Activated CD4-positive, alpha-beta T cell treated with anti-CD3 and anti-CD28 coated beads, Interleukin-2, amount 10 ng/mL, durations not matched to agents 7 days and 5 days (primary cell): ENCODE measurements at places on chromosomes 2 and 18.

DNA sequence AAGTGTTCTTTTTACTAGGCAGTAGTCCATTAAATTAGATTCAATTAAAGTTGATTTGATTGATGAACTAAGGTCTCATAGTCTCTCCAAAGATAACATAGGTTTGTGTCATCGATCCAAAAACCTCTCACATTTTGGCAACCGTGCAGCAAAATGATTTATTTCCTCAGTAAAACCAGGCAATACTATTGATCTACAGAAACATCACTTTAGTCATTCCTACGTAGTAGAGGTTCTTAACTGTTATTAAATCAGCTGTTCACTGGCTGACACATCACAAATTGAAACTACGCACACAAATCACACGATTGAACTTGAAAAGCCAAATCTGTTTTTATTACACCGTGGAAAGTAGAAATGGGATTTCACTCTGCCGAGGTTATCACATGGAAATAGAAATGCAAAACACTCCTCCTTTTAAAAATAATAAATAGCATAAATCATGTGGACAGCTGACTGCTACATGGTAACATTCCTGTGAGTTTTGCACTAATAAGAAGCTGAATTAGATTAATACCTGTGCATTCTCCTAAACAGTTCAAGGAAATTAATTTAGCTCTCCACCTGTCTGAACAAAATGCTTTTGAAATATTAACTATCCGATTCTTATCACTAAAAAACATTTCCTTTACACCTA is 262.5 kb downstream of the CDH20 start:
- DNase-seq: no peak

GRCh38 chr2:181157326-181157725 is 176.9 kb downstream of the UBE2E3 start:
- no peak for DNase-seq

DNA sequence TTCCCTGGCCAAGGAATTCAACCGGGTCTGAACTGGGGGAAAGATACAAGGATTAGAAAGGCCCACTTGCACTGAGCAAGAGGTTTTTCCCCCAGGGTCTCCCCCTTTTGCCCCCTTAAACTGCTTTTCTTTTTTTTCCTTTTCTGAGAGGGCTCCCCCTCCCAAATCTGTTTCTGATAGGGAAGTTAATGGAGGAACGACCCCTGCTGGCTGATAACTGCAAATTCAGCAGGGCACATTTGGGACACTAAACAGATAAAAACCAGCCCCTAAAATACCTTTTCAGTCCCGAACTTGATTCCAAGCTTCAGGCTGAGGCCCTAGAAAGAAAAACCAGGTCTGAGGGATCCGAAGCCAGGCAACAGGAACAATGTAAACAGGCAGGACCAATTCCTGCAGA is 1012.4 kb upstream of the CRIM1 start:
- DNase-seq: no peak

DNA sequence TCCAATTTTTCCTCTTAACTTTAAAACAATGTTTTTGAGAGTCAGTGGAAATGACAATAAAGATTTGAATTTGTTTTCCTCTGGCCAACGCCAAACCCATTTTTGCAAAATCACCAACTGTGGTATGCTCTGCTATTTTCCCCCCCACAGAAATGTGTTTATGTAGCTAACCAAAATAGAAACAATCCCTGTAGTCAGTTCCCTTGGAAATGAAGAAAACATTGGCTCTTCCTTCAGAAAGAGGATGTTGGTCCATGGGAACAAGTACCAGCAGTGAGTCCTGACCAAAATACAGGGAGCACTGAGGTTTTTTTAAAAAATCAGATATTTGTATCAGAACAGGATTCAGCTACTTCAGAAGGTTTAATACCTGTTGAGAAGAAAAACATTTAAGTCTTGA is 65.3 kb downstream of the SLC40A1 start:
- DNase-seq: no peak

DNA sequence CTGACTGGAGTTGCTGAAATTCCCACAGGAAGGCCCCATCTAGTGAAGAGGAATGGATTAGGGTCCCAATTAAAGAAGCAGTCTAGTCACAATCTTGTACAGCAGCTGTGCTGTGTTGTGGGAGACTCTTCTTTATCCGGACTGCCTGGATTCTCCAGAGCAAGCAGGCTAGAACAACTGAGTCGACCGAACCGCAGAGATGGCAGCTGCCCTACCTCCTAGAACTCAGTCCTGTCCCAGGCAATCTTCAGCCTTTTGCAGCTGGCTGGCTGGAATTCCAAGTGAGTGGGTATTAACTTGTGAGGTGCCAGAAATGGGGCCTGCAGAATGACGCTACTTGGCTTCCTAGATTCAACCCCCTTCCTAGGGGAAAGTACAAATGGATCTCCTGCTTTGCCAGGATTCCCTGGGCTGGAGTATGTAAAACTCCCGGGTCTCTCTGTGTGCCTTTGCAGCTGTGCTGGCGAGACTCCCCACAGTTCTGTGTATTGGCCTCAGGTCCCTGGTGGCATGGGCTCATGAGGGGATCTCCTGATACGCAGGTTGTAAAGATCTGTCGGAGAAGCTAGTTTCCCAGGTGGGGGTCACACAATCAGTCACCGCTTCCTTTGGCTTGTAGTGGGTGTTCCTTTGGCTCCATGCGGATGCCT is 1952.6 kb upstream of the LRRTM1 start:
- DNase-seq: no peak

DNA sequence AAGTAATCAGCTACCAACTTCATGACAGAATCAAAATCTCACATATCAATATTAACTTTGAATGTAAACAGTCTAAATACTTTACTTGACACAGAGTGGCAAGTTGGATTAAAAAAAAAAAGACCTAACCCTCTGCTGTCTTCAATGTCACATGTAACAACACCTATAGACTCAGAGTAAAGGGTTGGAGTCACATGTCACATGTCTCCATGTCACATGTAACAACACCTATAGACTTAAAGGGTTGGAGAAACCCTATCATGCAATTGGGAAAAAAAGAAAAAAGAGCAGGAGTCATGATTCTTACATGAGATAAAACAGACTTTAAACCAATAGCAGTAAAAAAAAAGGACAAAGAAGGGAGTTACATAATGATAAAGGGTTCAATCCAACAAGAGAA is 665.3 kb upstream of the LRRTM1 start:
- no peak for DNase-seq

DNA sequence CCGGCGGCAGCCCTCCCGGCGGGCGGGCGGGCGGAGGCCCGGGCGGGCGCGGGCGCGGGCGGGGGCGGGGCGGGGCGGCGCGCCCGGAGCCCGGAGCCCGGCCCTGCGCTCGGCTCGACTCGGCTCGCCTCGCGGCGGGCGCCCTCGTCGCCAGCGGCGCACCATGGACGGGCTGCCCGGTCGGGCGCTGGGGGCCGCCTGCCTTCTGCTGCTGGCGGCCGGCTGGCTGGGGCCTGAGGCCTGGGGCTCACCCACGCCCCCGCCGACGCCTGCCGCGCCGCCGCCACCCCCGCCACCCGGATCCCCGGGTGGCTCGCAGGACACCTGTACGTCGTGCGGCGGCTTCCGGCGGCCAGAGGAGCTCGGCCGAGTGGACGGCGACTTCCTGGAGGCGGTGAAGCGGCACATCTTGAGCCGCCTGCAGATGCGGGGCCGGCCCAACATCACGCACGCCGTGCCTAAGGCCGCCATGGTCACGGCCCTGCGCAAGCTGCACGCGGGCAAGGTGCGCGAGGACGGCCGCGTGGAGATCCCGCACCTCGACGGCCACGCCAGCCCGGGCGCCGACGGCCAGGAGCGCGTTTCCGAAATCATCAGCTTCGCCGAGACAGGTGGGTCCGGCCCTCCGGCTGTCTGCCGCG is at the start of gene INHBB:
Gene INHBB (plus strand): TSS at position 111 of the 641 bp plus-strand sequence. CDS start 53 bp downstream, at position 164.
- DNase-seq: no peak

DNA sequence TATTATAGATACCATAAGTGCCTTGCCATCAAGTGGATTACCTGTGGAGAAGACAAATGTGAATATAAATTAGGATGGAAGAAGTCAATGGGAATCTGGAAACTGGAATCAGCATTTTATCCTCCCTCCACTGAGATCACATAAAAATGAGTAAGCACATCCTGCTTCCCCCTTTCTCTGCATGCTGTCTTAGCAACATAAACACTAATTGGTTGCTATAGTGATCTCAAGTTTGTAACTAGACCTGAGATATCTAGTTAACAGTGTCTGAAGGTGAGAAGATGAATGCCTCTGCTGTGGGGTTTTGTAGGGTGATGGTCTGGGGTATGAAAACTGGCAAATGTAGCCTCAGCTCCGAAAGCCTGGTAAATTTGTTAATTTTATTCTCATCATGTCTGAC is 1357.5 kb upstream of the CELF4 start:
- DNase-seq: no peak

DNA sequence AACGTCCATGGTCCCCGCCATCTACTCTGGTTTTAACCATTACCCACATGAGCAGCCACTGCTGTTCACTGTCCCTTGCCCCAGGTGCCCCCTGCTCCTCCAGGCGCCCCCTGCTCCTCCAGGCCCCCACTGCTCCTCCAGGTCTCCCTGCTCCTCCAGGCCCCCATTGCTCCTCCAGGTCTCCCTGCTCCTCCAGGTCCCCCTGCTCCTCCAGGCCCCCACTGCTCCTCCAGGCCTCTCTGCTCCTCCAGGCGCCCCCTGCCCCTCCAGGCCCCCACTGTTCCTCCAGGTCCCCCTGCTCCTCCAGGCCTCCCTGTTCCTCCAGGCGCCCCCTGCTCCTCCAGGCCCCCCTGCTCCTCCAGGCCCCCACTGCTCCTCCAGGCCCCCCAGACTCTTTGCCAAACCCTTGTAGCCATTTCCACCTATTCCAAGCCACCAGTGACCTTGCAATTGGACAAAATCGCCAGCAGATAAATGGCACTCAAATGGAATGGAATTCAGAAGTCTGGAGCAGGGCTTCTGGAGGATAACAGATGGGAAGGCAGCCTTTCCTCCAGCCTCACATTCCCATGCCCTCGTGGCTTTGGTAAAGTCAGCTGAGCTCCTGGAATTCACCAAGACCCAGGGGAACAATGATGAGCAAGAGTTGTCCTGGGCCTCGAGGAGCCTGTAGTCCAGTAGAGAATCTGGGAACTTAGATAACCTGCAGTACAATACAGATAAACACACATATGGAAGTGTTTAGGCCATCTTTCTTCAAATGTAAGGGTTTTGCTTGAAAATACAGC is 13.3 kb upstream of the RPL31 start:
- DNase-seq: no peak

- DNase-seq: no peak
These were observed 24.3 kb downstream of the COA5 start for GRCh38 chr2:98583816-98584618.

GRCh38 chr18:36780748-36781147 is 48.1 kb downstream of the TPGS2 start:
- no peak for DNase-seq

GRCh38 chr2:64862623-64863022 is 126.6 kb upstream of the SLC1A4 start:
- DNase-seq: no peak

- DNase-seq: peak; percentile 45
These were observed 47.4 kb upstream of the NXPH2 start for GRCh38 chr2:138827426-138828054.

GRCh38 chr2:239312741-239313667 is 87.8 kb downstream of the HDAC4 start:
- no peak for DNase-seq

- no peak for DNase-seq
These were observed 178.1 kb downstream of the GCA start for GRCh38 chr2:162521871-162522650.

DNA sequence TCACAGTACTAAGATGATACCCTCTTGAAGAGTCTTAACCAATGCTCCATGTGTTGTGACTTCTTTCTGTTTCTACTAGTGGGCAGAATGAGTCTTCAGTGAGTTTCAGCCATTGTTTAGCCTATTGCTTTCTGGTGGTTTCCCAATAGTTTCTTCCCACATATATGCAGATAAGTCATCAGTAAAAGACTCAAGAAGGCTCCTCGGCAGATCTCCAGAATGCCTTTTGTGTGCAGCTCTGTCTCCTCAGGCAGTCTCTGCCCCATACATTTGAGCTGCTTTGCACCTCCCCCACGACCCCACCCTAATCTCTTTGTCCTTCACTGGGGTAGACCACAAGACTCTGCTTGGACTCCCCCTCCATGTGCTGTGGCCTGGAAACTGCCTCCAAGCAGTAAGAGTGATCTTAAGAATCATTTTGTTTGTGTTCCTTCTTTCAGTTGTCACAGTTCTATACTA is 71.6 kb upstream of the CHRNA1 start:
- DNase-seq: no peak

DNA sequence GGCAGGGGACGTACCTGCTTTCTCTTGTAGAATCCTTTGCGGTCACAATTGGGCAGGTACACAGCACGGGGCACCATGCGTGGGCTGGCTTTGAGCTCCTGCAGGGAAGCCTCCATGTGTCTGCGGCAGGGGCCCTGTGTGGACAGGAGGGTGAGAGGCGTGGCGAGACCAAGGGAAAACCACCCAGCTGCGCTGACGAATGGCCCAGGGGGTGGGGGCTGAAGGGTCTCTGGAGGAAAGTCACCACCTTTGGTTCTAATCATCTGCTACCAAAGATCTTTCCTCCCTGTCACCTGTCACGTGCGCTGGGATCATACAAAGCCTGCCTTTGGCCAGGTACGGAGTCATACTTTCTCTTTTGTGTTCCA is 17.3 kb downstream of the IGFBP5 start:
- DNase-seq: no peak

- DNase-seq: no peak
These were observed 15.8 kb downstream of the HNRNPLL start for GRCh38 chr2:38586931-38587330.

- no peak for DNase-seq
These were observed 46.8 kb upstream of the DARS1 start for GRCh38 chr2:136032192-136032591.

DNA sequence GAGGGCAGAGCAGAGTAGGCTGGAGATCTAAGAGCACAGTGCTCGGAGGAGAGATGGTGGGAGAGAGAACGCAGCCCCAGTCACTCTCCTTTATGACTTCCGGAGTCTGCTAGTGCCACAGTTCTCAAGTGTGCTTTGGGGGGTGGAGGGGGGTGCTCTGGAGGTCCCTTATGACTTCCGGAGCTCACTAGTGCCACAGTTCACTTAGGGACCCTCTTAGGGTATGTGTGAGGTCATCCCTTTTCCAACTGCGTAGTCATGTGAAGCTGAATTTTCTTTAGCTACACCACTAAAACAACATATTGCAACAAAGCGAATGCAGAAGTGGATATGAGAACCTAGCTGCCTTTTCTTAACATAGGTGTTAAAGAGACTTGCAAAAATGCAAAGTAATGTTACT is 153.7 kb upstream of the KCTD1 start:
- DNase-seq: no peak

- no peak for DNase-seq
These were observed 43.5 kb downstream of the CRIM1 start for GRCh38 chr2:36399050-36399449.

DNA sequence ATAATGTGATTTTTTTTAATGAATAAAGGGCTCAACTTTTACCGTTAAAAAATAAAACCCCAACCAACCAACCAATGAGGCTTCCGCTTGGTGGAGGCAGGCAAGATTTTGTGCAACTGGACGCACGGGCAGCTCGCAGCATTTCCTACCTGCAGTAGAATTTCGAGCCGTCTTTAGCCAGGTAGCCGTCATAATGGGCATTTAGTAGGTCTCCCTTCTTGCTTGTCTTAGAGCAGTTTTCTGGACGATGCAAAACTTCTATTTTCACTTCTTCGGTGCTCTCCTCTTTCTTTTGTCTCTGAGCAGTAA is 316 bp downstream of the FKBP7 start:
- no peak for DNase-seq
